ENCODE measurements at places on chromosomes 5 and 9. TPM values are rescaled to one million over a fixed set of nuclear protein-coding genes. Genes with fewer than 3 reads are reported as not detected.

DNA sequence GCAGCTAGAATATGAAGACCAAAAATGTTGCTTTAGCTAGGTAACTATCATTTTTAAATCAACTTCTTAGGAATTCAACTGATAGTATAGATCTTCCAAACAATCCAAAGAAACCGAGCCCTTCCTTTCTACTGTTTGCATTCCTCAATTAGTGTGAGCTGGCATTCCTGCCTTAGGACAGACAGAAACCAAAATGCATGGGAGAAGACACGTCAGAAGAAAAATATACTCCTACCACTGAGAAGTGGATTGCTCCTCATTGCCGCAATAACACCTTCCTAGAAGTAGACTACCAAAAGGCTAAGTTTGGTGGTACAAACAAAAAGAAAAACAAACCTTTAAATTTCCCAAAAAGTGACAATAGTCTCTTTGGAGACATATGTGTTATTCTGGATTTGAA lies 440.0 kb downstream of the SEMA5A start:
- no peak for DNase-seq

DNA sequence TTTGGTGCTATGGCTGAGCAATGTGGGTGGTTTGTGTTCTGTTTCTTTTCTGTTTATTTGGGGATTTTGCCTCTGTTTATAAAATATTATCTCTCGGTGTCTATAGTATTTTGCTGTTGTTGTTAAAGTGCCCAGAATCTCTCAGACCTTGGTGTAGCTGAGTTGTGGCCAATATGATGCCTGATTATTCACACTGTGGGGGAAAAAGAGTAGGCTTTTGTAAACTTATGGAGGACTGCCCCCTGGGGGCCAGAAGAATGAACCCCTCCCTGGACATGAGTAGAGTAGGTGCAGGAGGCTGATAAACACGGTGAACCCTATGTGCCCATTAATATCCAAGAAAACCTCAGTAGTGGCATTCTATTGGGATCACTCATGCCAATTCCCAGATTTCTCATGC lies 49.0 kb upstream of the DPYSL3 start:
- peak; percentile 73 for DNase-seq

GRCh38 chr5:126757713-126758357 lies 19.1 kb upstream of the LMNB1 start:
- no peak for DNase-seq

GRCh38 chr5:146704949-146705665 lies 173.4 kb downstream of the PPP2R2B start:
- DNase-seq = no peak

DNA sequence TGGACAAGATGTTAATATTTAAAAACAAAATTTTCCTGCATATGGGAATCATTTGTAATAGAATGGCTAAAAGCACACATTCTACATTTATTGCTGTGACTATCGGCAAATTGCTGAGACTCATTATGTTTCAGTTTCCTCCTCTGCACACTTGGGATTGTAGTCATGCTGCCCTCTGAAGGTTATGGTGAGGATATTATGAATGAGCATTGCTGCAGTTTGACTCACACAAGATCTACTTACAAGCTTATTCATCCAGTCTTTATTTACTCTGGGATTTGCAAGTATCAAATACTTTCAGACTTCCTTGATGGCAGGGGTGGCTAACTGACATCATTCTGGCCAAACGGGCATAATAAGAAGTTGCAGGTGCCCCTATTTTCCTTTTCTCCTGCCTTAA lies 9.5 kb upstream of the NFIL3 start:
- DNase-seq = no peak

ACTBL2 gene
- not detected for total RNA-seq

LHX3 gene
- total RNA-seq = not detected

Measured in sciatic nerve (tissue), 2 donors.